Hindlimb muscle (tissue), 1 donor: ENCODE measurements at places on chromosomes 3 and 15. TPM values are rescaled to one million over a fixed set of nuclear protein-coding genes. Genes with fewer than 3 reads are reported as not detected.

The PLAAT1 gene
- 21.1 TPM for polyA plus RNA-seq

The SLC28A2 gene
- polyA plus RNA-seq = 0.37 TPM

DNA sequence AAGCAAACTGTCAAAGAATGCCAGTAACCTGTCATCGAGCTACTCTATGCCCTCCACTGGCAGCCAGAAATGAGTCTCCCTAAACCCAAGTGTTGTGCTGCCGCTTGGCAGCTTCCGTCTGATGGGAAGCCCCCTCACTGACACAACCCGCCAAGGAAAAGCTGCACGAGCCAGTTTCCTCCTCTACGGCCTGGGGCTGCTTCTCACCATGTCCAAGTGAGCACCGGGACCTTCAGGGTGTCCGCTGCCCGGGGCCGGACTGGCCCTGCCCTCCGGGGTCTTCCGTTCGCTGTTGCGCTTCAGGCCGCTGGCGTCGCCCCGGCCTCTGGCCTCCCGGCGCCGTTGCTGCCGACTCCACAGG, 490 bp downstream of the TOMM70 start:
- no peak for DNase-seq

DNA sequence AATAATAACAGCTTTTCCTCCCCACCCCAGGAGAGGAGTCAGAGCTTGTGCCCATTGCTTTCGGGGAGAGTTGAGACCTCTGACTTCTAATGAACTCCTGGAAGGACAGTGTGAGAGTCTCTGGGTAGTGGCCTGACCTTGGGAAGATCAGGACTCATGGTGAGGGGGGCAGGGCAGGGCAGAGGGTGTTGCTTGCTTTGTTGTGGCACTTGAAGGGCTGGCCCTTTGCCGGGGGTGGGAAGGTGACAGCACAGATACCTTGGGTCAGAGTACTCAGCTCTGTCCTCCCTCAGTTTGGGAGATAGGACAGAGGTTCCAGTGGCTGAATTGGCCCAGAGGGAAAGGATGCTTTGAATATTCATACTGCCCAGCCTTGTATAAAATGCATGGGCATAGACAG, 15.8 kb downstream of the RBP2 start:
- DNase-seq = no peak
